ENCODE measurements at places on chromosomes 13 and 19.

DNA sequence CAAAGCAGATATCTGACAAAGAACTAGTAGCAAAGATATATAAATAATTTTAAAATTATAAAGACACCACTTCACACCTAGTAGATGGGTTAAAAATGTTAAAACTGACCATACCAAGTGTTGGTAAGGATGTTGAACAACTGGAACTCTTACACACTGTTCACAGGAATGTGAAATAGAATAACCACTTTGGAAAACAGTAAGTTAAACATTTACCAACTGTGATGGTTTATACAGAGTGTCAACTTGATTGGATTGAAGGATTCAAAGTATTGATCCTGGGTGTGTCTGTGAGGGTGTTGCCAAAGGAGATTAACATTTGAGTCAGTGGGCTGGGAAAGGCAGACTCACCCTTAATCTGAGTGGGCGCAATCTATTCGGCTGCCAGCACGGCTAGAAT, 19.2 kb downstream of the UTP14C start:
- no peak for DNase-seq

DNA sequence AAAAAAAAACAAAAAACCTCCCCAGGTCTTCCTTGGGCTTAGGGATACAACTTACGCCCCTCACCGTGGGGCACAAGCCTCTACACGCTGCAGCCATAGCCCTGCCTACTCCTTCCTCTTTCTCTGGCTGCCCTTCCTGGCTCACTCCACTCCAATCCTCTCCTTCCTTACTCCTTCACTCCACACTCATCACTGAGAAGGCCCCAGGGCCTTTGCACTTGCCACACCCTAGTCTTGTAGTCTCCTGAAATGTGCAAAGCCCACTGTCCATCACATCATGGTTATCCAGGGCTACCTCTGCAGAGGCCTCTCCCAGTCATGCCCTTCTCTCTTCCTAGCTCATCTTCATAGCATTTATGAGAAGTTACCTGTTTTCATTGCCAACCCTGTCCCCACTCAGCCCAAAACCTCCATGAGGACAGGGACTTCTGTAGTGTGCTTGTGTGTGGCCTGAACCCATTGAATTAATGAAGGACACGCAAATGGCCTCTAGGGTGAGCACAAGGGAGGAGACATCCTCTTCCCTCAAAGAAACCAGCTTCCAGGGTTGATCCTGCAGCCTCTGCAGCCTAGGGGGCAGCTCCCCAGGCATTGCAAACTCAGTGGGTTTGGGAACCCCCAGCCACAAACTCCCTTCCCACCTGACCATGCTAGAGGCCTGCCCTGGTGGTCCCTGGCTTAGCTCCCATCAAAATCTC, 7.9 kb upstream of the HSH2D start:
- DNase-seq = no peak

GRCh38 chr13:39159393-39159792, 121.1 kb downstream of the NHLRC3 start:
- no peak for DNase-seq

DNA sequence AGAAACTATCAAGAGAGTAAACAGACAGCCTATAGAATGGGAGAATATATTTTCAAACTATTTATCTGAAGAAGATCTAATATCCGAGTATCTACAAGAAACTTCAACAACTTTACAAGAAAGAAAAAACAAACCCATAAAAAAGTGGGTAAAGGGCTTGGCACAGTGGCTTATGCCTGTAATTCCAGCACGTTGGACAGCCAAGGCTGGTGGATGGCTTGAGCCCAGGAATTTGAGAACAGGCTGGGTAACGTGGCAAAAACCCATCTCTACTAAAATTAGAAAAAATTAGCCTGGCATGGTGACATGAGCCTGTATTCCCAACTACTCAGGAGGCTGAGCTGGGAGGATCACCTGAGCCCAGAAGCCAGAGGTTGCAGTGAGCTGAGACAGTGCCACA, 7.8 kb upstream of the LGALS16 start:
- no peak for DNase-seq

DNA sequence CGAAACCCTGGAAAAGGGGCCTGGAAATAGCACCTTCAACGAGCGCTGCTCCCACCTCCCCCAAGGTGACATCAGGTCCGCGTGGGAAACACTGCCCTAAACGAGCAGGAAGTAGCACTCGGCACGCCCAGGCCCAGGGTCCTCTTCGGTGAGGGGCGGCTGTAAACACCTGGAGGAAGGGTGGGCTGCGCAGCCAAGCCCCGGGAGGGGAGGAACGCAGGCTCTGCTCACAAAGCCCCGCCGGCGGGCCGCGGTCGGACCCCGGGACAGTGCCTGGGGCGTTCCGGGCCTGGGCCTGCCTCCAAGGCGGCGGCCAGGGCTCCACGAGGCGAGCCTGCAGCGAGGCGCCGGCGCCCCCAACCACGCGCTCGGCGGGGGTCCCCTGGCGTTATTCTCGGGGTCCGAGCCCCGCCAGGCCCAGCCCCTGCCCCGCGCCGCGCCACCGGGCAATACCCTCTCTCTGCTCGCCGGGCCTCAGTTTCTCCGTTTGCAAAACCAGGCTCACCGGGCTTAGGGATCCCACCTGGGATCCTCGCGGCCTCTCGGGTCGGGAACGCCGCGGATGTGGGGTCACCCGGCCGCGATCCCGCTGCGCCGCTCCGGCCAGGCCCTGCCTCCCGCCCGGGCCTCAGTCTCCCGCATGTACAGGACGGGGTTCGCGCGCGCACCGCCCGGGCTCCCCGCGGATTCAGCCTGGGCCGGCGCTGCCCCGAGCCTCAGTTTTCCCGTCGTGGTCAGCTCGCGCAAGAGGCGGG, 630 bp downstream of the RNF126 start:
- DNase-seq = peak; percentile 83

DNA sequence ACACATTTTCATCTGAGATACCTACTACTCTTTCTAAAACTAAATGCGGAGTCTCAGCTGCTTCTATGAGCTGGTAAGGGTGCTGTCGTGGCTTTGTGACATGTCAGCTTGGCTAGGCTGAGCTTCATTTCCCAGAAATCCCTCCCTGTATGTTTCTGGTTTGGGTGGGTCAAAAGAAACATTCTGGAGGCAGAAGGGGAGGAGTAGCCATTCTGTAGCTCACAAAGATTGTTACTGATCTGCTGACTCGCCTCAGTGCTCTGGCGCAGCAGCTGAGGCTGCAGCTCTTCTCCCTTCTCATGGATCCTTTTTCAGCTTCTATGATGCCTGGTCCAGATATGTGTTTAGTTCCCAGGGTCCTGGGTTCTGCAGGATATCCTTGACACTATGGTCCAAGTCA, 114.7 kb downstream of the RAP2A start:
- DNase-seq = no peak

GRCh38 chr13:113907635-113908617, 44.0 kb upstream of the GAS6 start:
- no peak for DNase-seq

GRCh38 chr19:18660051-18660910, 23.2 kb upstream of the CRTC1 start:
- DNase-seq = no peak

All from hematopoietic multipotent progenitor cell treated with erythropoietin and hydrocortisone succinate and interleukin-3 and kit ligand, for 4 days (in vitro differentiated cells).